Stimulated activated CD4-positive, alpha-beta T cell treated with anti-CD3 and anti-CD28 coated beads, Interleukin-4, amount 100 ng/mL, for 24 hours (primary cell): ENCODE measurements at places on chromosomes 4 and X.

GRCh38 chr4:185713272-185713671 lies 98.7 kb downstream of the SORBS2 start:
- no peak for DNase-seq

DNA sequence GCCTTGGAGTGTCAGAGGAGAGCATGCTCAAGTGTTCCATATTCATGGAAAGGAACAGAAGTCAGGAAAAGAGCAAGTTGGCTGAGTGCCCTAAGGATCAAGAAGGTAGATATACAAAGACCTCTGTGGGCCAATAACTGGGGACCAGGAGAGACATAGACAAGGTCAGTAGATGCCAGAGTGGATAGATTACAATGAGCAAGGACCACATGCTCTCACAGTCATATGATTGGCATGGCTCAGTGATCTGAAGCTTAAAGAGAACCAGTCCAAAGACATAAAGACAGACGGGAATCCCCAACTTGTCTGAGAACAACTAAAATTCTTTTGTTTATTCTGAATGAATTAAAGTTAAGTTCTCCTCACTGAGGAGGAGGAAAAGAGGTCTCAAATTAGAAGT lies 289.7 kb downstream of the HS3ST1 start:
- DNase-seq, result no peak

DNA sequence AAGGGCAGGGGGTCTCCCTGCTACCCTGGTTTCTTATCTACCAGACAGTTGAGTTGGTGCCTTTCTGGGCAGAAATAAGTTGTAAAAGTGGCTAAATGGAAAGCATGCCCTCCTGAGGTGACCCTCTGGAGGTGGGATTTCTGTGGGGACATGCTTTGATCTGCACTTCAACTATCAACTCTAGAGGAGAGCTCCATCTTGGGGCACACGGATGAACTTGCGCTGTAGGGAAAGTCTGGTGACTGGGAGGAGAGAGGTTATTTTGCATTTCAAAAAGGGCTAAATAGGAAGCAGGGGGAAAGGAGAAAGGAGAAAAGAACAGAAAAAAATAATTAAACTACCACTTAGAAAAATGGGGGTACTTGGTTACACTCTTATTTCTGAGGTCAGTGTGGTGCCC lies 12.7 kb upstream of the RHOXF2B start:
- no peak for DNase-seq

GRCh38 chr4:3246458-3247398 lies 2.2 kb upstream of the MSANTD1 start:
- no peak for DNase-seq

- no peak for DNase-seq
Measured at GRCh38 chr4:113050837-113051236, 1.4 kb downstream of the ANK2 start.
